ENCODE measurements at places on chromosomes 7 and 10.

GRCh38 chr7:114939484-114940097 is 17.7 kb downstream of the MDFIC start:
- DNase-seq = no peak

DNA sequence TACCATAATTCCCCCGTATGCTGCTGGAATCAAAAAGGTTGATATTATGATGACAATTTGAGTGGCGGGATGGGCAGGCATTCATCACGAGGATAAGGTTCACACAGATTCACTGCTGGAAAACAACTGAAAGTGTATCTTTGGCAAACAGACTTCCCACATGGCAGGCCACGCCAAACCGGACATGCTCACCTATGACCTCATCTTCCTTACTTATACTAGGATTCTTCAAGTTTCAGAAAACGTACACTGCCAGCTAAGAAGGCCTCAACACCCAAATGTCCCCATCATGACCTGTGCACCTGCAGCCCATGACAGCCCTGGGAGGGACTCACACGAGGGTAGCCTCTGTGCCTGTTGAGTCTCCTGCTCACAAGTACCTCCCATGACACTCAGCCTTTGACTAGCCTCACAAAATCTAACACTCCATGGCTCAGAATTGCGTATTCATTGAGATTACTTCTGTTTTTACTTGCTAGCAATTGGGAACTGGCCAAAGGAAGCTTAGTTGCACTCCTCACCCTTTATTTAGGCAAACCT is 259.0 kb upstream of the GHITM start:
- DNase-seq = no peak

- DNase-seq = no peak
Observed at GRCh38 chr7:138460176-138460648, at the start of gene TRIM24. Gene TRIM24 (plus strand): TSS chr7:138460259. CDS start chr7:138460549, 290 bp downstream.

DNA sequence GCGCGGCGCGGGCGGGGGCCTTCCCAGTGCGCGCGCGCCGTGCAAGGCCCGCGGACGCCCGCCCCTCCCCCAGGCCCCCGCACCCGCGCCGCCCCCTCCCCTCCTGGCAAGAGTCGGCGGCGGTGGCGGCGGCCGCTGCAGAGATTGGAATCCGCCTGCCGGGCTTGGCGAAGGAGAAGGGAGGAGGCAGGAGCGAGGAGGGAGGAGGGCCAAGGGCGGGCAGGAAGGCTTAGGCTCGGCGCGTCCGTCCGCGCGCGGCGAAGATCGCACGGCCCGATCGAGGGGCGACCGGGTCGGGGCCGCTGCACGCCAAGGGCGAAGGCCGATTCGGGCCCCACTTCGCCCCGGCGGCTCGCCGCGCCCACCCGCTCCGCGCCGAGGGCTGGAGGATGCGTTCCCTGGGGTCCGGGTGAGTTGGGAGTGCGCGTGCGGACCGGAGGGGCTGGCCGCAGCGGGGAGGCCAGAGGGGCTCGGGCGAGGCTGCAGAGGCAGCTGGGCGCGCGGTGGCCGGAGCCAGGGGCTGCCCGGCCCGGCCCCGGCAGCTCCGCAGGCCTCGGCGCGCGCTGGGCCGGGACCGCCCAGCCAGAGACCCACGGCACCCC is at the start of gene BMPR1A:
Gene BMPR1A, plus strand, starts transcription at position 109 of the 602 bp plus-strand sequence. CDS start 119,400 bp downstream, outside the sequence.
- no peak for DNase-seq

GRCh38 chr10:132252412-132252811 is 55.3 kb downstream of the STK32C start:
- no peak for DNase-seq

GRCh38 chr7:33854178-33854577 is 51.2 kb upstream of the BMPER start:
- DNase-seq = no peak

DNA sequence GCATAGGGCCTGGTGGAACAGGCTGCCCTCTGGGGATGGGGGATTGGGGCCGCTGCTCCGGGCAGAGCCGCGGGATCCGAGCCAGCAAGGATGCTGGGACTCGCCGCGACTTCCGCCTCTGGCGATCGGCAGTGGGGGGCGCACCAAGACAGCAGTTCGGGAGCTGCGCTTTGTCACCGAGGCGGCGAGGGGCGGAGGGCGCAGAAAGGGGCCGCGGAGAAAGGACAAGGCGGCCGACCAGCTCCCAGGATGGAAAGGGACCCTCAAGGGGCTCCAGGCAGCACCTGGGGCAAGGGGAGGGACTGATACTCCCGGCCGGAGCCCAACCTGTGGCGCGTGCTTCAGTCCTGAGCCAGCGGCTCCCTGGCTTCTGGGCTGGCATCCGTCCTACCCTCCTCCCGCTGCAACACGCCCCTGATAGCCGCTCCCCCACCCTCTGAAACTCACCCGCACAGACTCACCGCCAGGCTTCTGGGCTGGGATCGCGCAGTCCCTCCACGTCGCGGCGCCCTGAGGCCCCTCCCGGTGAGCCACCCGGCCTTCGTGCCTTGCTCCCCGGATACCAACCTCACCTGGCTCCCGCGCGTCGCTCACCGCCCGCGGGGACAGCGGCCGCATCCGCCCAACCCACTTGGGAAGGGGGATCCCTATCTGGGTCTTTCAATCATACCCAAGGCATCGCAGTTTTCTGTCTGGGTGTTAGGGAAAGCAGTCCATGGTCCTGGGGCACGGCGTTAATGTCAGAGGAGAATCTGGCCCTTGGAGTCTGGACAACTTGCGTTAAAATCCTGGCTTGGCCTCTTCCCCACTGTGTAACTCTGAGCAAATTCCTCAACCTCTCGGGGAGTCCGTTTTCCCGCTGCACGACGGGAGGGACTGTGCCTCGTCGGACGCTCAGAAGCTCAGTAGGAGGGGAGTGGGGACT is 7.0 kb upstream of the EVX1 start:
- DNase-seq = peak; percentile 46

DNA sequence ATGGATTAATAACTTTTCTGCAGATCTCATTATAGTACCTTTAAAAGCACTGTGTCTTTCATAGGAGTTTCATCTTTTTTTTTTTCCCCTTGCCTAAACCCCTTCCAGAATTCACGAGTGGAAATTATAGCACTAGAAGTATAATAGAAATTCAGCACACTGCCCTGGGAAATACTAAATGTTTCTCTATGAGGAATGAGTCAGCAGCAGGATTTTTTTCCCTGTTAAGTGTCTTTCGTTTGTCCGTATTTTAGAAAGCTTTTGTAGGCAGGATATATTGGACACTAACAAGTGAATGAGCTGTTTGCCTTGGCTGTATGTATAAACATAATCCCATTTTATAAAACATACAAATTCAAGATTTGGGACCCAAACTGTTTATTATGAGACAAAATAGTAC is 105.8 kb downstream of the EXOC4 start:
- DNase-seq = no peak

- DNase-seq = no peak
Observed at GRCh38 chr7:40544871-40545303, 410.1 kb downstream of the SUGCT start.

- peak; percentile 81 for DNase-seq
Observed at GRCh38 chr10:25078658-25079431, 62.4 kb downstream of the THNSL1 start.

DNA sequence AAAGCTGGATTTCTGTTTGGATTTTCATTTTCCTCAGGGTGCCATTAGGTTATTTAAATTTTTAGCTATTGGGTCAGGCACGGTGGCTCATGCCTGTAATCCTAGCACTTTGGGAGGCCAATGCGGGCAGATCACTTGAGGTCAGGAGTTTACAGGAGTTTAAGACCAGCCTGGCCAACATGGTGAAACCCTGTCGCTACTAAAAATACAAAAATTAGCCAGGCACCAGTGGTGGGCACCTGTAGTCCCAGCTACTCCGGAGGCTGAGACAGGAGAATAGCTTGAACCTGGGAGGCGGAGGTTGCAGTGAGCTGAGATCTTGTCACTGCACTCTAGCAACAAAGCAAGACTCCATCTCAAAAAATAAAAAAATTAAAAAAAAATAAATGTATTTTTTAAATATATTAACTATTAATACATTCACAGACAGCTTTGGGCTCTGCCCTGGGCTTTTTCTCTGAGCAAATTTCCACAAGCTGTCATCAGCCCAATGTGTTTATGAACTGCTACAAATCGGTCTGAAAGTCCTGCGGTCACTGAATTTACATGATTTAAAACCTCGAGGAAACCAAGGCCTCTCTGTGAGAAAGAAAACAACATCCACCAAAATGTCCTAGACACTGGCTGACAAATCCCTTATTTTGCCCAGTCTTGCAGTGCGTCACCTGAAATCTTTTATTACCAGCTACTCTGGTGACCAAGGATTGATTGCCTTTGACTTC is 19.2 kb upstream of the PLEKHS1 start:
- DNase-seq = no peak

- no peak for DNase-seq
Observed at GRCh38 chr10:117000580-117000979, 4.4 kb downstream of the SHTN1 start.

GRCh38 chr10:42754155-42755027 is 28.2 kb upstream of the BMS1 start:
- no peak for DNase-seq

DNA sequence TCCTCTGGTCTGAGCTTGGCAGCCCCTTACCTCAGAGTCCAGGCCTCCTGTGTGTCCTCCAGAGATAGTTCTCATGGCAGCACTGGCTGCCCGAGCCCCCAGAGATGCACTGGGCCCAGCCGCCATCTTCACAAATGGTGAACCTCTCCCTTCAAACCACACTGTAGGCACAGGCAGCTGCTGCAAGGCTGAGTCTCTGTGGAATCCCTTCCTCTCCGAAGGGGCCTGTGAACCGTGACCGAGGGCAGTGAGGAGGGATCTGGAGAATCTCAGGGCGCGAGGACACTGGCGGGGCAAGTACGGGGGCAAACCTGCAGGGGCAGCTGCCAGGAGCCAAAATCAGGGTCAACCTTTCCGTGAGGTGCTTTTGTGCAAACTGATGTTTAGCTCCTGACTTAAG is 69.5 kb upstream of the CFAP46 start:
- DNase-seq = no peak

DNA sequence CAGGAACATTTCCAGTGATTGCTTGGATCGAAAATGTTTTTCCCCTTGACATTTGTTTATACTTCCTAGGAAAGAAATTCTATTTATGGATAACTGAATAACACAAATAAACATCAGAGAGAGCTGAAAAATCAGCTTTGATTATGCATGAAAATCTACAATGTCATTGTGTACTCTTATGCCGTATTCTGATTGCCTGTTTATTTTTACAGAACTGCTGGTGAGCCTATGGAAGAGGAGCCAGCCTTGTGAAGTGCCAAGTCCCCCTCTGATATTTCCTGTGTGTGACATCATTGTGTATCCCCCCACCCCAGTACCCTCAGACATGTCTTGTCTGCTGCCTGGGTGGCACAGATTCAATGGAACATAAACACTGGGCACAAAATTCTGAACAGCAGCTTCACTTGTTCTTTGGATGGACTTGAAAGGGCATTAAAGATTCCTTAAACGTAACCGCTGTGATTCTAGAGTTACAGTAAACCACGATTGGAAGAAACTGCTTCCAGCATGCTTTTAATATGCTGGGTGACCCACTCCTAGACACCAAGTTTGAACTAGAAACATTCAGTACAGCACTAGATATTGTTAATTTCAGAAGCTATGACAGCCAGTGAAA is 121.5 kb downstream of the TWIST1 start:
- no peak for DNase-seq

DNA sequence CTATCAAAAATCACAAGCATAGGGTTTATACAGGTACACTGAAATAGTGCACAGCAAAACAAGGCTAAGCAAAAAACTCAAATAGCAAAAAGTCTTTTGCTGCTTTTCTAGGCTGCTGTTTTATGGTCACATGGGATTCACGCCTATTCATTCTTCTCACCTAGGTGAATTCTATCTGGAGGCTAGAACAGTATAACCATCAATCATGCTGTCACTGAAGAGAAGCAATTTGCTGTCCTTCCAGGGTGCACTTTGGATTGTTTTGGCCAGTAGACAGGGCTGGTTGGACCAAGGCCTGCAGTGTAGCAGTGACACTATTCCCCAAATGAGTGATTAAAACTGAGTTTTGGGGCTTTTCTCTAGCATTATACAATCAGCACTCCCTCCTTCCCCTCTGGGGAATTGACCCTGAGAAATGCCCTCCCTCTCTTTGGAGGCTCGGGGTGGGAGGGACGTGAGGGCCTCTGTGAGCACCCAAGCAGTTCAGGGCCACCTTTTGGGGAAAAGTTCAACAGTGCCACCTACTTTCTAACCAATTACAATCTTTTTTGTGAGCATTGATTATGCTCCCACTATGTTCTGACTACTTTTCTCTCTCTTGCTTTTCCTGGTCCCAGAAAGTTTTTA is 16.2 kb upstream of the SND1 start:
- DNase-seq = no peak

DNA sequence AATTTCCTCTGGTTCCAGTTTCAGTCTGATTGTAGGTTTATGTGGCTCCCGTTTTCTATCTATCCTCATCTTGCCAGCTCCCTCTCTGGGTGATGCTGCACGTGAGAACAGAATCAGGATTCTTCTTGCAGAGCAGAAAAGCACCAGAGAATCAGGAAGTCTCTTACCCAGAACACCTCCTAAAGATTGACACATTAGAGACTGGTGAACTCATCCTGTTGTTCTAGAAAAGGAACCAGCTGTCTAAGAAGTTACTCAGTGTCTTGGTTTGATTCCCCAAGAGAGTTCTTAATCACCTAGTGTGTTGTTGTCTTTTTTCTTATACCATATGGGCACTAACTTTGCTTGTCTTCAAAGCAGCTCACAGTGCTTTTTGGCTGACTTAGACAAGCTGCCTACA is 152.4 kb downstream of the DGKI start:
- peak; percentile 58 for DNase-seq

DNA sequence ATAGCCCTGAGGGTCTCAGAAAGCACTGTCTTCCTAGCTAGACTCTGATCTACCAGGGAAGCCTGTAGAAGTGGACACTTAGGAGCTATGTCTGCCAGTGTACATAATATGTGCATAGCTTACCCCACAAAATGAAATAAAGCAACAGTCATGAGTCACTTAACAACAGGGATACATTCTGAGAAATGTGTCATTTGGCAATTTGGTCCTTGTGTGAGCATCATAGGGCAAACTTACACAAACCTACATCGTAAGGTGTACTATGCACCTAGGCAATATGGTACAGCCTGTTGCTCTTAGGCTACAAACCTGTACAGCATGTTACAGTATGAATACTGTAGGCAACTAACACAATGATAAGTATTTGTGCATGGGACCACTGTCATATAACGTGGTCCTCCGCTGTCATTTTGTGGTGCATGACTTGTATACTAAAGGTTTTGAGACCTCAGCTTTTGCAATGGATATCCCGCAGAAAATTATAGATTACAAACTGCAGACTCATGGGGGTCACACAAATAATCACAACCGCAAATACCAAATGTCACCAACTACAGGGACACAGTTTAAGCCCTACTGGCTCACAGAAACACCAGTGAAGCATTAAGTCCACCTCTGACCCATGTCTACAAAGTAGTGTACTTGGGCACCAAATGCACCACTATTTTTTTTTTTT is 1.7 kb downstream of the URGCP start:
- DNase-seq = peak; percentile 18

GRCh38 chr10:12469345-12469744 is 120.0 kb downstream of the CAMK1D start:
- DNase-seq = no peak

GRCh38 chr10:88395677-88396076 is 187.4 kb downstream of the RNLS start:
- DNase-seq = no peak

- peak; percentile 91 for DNase-seq
Observed at GRCh38 chr10:43120929-43121314, 17.3 kb upstream of the CSGALNACT2 start.

All from inflammatory macrophage treated with lipopolysaccharide for 4 hours (primary cell).